NCI-H510A treated with DMSO at 0.1 percent for 48 hours (cell line): ENCODE measurements at places on chromosomes 1 and 21.

GRCh38 chr1:47598357-47598756 is 160.5 kb downstream of the FOXD2 start:
- no peak for DNase-seq

GRCh38 chr1:117699953-117700352 is 94.1 kb downstream of the TENT5C start:
- DNase-seq: no peak

DNA sequence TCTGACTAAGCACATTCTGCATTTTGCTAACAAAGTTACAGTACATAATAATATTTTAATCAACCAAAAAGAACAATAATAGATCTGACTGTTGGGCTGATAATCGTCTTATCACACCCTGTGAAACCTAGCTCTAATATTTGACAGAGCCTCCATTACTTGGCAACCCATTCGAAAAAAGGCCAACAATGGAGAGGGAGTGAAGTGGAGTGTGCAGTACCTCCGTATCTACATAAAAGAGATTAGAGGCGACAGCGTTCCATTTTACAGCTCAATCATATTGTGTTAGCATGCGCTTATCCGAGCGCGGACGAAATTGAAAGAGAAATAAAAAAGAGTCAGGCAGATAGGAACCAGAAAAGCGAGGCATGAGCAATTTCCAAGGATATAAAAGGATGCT is 137.3 kb upstream of the USH2A start:
- no peak for DNase-seq

DNA sequence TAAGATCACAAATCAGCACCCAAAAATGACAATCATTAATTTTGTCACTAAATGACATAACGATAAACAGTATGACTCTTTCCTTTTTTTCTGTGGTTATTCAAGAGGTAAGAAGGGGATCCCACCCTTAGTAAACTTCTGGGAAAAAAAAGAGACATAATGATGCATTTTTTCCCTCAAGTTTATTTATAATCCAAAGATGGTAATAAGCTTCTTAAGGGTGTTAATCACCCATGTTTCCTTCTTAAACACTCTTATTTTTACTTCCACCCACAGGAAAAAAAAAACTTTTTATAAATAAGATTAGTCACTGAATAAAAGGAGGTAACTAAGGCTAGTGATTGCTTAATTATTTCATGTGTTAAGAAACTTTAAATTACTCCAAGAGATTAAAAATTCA is 24.7 kb downstream of the RGS1 start:
- DNase-seq: no peak

GRCh38 chr21:16409352-16409751 is 679.6 kb downstream of the USP25 start:
- no peak for DNase-seq

DNA sequence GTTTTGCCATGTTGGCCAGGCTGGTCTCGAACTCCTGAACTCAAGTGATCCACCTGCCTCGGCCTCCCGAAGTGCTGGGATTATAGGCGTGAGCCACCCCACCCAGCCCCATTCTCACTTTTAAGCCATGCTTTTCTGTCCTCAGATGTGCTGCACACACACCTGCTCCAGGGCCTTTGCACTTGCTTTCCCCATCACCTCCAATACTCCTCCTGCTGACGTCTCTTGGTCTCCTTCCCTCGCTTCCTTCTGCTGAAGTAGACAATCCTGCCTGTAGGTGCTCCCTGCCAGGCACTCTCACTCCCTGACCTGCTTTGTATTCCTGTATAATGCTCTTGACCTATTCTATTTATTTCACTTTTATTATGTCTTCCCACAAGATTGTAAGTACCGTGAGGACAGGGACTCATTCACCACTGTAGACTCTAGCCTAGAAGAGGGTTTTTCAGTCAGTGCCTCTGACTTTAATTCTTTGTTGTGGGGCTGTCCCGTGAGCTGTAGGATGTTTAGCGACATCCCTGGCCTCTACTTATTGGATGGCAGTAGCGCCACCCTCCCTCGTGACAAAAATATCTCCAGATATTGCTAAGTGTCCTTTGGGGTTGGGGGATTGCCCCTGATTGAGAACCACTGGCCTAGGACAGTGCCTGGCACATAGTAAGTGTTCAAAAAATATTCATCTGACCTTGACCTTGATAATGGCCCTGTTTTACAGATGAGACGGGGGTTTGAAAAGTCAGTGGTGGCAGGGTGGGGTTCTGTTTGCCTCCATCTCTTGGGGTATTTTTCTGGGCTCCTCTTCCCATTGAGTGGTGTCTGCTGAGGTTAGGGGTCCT is 4.6 kb downstream of the TNFRSF1B start:
- no peak for DNase-seq

GRCh38 chr1:192538407-192539296 is 36.9 kb upstream of the RGS1 start:
- no peak for DNase-seq

GRCh38 chr1:200921571-200922110 is 26.9 kb downstream of the INAVA start:
- DNase-seq: no peak

DNA sequence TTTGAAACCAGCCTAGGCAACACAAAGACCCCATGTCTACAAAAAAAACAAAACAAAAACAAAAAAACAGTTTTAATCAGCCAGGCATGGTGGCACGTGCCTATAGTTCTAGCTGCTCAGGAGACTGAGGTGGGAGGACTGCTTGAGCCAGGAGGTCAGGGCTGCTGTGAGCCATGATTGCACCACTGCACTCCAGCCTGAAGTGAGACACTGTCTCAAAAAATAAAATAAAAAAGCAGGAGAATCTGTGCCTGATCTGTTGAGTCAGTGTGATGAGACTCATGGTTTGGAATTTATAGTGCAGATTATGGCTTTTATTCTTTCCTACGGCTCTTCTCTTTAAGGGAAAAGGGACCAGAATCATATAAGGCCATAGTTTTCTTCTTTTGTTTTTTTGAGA is 16.5 kb downstream of the TRIT1 start:
- no peak for DNase-seq

DNA sequence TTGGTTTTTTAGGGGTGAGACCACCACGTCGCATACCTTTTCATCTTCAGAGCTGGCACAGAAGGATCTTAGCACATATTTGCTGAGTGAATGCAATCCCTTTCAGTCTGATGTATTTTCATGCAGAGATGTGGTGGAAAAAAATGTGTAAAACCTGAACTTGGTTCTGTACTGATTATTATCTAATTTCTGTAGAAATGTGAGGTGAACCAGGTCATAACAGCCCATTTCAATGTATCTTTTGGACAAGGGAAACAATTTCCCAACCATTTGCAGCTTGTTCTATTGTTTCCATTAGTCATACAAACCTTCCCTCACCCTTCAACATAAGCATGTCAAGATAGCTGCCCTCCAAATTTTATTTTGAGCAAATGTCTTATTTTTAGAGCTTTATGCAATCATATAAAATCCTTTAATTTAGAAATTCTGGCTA is 46.8 kb upstream of the RUNX1 start:
- no peak for DNase-seq
